ENCODE measurements at places on chromosomes 7 and 10. TPM values are rescaled to one million over a fixed set of nuclear protein-coding genes. Genes with fewer than 3 reads are reported as not detected.

Gene TFR2
- 5.7 TPM for total RNA-seq

Gene GPNMB
- 0.52 TPM for total RNA-seq

- H3K4me1 ChIP-seq: peaks cover 11% of the 10 kb centered on the region
- no peaks in the 10 kb centered on the region for H3K36me3 ChIP-seq
- no peaks in the 10 kb centered on the region for H3K27me3 ChIP-seq
These were observed 181.8 kb upstream of the AGK start for GRCh38 chr7:141369422-141369821.

DNA sequence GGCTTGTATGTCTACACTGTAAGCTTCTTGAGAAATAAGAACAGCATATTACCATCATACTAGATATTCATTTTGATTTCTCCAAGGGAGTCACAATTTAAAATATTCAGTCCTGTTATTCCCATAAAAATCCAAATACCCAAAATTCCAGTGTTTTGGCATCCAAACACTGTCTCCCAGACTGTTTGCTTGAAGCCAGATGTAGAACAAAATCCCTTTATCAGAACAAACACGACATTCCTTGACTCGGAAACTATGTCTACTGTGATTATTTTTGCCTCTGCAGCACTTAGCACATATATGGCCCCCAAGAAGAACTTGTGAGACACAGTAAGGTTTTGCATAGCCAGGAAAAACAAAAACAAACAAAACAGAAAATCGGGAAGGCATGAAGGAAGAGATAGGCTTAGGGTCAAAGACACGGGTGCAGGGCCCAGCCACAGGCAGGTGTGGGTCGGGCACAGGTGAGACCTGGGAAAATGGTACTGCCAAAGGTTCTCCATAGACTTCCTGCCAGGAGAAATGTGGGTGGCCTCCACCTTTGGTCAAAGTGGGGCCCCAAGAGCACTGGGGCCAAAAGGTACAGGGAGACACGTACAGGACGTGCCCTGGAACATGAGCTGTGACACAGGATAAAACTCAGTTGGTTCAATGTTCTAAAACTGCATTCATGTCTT lies 36.5 kb downstream of the CPXM2 start:
- no peak for DNase-seq
- no peaks in the 10 kb centered on the region for H3K36me3 ChIP-seq
- H3K27me3 ChIP-seq: no peaks in the 10 kb centered on the region
- no peak overlapping the region for H3K27ac ChIP-seq
- H3K4me1 ChIP-seq: no peaks in the 10 kb centered on the region

Data from H1 (cell line).